ENCODE measurements at places on chromosomes 2 and 18. TPM values are rescaled to one million over a fixed set of nuclear protein-coding genes. Genes with fewer than 3 reads are reported as not detected.

DNA sequence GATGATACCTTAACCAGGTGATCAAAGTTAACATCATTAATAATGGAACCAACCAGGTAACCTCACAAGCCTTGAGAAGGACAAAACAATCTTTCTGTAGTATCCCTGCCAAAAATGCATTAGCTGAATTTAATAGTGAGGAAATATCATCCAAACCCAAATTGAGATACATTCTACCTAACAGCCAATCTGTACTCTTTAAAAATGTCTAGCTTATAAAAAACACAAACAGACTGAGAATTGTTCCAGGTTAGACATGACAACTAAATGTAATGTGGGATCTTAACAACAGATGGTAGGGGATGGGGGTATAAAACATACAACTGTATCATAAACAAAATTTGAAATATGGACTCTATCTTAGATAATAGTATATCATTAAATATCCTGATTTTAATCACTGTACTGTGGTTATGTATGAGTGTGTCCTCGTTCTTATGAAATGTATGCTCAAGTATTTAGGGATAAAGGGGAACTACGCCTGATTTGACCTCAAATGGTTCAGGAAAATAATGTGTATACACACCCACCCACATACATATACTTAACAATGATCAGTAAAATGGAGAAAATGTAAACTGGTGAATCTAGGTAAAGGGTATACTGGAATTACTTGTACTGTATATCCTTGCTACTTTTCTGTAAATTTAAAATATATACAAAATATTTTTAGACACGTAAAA, 1.7 kb downstream of the FANCL start:
- no peaks in the 10 kb centered on the region for H3K4me1 ChIP-seq
- no peaks in the 10 kb centered on the region for H3K27me3 ChIP-seq
- no peak for DNase-seq

DNA sequence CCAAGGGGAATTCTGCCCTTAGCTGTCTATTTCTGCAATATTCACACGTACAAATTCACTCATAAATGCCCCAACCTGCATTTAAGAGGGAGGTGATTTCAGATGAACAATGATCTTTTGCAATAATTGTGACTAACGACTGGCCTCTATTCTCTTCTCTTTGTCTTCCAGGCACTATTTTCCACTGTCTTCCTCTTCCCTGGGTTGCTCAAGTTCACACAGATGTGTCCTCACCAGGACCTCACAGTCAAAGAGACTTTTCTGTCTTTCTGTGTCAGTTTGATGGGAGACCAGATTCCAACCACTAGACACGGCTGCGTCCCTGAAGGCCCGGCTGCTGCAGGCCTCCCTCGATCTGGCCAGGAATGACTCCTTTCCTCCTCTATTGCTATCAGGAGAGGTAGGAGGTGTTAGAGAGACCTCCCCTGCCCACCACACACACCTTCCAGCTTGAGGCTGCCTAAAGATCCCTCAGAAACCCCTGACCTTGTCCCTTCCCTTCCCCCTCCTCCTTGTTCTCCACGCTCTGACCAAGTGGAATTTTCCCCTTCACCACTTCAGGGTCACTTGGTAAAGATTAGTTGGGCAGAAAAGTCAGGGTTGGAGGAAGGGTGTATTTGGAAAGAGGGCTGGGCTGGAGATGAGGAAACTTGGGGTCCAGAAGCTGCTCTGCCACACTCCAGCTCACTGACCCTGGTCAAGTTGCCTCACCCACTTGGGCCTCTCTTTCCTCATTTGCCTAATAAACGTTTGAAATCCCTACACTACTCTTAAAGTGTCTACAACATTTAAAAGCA, 109.2 kb upstream of the COPS8 start:
- no peaks in the 10 kb centered on the region for H3K36me3 ChIP-seq
- no peak overlapping the region for H3K27ac ChIP-seq
- no peak overlapping the region for H3K4me3 ChIP-seq

DPYSL5 gene
- not detected for total RNA-seq

- DNase-seq: no peak
- H3K4me1 ChIP-seq: no peaks in the 10 kb centered on the region
- H3K27me3 ChIP-seq: no peaks in the 10 kb centered on the region
- H3K36me3 ChIP-seq: no peaks in the 10 kb centered on the region
- no peak overlapping the region for H3K4me3 ChIP-seq
Measured at GRCh38 chr2:220134756-220135534, 507.5 kb downstream of the SLC4A3 start.

All from breast epithelium (tissue), 4 donors.